MCF 10A (cell line): ENCODE measurements at places on chromosomes 4 and X. TPM values are rescaled to one million over a fixed set of nuclear protein-coding genes. Genes with fewer than 3 reads are reported as not detected.

DNA sequence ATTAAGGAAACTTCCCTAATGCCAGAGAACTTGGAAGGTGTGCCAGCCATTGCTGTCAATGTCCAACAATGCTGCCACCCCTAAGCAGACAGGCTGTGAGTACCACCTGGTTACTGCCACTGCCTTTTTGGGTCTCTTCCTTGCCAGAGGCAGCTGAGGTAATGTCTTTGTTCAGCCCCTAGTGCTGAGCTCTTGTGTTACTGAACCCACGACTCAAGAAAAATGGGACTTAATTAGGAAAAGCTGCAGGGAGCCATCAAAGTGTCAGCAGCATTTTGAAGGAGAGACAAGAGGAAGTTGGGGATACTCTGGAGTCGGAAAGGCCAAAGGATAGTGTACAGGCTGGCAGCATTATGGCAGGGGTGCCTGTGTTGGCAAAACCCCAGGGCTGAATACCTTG, 283.7 kb downstream of the AFF2 start:
- no peaks in the 10 kb centered on the region for H3K27me3 ChIP-seq
- H3K4me1 ChIP-seq: no peaks in the 10 kb centered on the region
- no peaks in the 10 kb centered on the region for H3K36me3 ChIP-seq
- no peak for DNase-seq
- H3K4me3 ChIP-seq: no peak overlapping the region
- no peak overlapping the region for H3K27ac ChIP-seq

DNA sequence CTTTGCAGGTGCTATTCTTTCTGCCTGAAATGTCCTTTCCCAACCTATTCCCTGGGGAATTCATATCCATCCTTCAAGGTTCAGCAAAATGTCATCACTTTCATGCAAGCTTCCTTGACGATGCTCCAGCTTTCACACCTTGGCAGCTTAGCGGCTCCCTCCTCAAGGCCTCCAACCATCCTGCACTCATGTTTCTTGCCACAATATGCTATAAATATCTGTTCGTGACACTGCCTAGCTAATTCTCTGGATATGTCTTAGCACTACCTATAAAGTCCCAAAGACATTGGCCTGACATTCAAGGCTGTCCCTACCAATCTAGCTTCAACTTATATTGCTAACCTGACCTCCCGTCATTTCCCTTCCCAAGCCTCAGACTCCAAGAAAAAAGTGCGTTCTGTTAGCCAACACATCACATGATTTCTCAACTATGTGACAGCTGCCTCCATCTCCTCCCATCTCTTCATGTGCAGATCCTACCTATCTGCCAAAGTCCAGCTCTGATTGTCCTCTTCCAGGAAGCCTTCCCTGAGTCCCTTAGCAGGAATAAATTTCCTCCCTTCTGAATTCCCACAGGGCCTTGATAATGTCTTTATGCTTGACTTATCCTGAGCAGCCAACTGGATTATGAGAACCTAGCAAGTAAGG, 359.9 kb upstream of the F9 start:
- H3K36me3 ChIP-seq: peaks cover 9% of the 10 kb centered on the region
- H3K27ac ChIP-seq: no peak overlapping the region
- H3K4me1 ChIP-seq: no peaks in the 10 kb centered on the region
- H3K27me3 ChIP-seq: no peaks in the 10 kb centered on the region
- DNase-seq: no peak
- no peak overlapping the region for H3K4me3 ChIP-seq

GPR50 gene
- not detected in 2 replicates for total RNA-seq

ADAMTS3 gene
- 0.25 and 0.58 TPM in 2 replicates for total RNA-seq

- H3K4me1 ChIP-seq: peaks cover 12% of the 10 kb centered on the region
- H3K27ac ChIP-seq: no peak overlapping the region
- no peak overlapping the region for H3K4me3 ChIP-seq
- H3K36me3 ChIP-seq: no peaks in the 10 kb centered on the region
Observed at GRCh38 chr4:93313197-93313596, 515.4 kb upstream of the ATOH1 start.

- H3K27me3 ChIP-seq: no peaks in the 10 kb centered on the region
- no peak overlapping the region for H3K27ac ChIP-seq
- no peak overlapping the region for H3K4me3 ChIP-seq
- no peaks in the 10 kb centered on the region for H3K4me1 ChIP-seq
- H3K36me3 ChIP-seq: no peaks in the 10 kb centered on the region
- no peak for DNase-seq
Observed at GRCh38 chr4:180622254-180622653, 1620.9 kb upstream of the TENM3 start.

SLAIN2 gene
- total RNA-seq: 74.0 and 81.6 TPM in 2 replicates
